ENCODE measurements at places on chromosomes 1 and 21.
A peak's percentile ranks its signal among the peaks of the same experiment; 100 is the strongest.

GRCh38 chr1:15304708-15305467, 57.9 kb downstream of the FHAD1 start:
- DNase-seq, result peak; percentile 68

DNA sequence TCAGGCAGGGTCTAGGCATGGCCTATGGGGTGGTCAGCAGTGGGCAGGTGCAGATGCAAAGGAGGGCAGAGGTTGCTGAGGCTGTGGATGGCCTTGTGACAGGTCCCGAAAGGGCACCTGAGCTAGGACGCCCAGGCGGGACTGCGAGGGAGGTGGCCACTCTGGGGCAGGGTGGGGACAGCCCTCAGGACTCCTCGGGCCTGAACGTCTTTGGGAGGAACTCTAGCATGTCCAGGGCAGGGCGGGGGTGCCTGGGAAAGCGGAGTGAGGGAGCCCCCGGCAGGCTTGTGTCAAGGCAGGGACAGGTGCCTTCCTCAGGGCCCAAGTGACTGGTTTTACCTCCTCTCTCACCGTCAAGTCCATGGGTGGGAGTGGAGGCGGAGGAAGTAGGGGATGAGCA, 125.4 kb upstream of the WNT4 start:
- DNase-seq, result no peak

- DNase-seq, result no peak
These were observed 39.4 kb downstream of the KCNJ15 start for GRCh38 chr21:38295997-38296764.

- DNase-seq, result no peak
These were observed 198.4 kb downstream of the HHAT start for GRCh38 chr1:210527091-210527490.

DNA sequence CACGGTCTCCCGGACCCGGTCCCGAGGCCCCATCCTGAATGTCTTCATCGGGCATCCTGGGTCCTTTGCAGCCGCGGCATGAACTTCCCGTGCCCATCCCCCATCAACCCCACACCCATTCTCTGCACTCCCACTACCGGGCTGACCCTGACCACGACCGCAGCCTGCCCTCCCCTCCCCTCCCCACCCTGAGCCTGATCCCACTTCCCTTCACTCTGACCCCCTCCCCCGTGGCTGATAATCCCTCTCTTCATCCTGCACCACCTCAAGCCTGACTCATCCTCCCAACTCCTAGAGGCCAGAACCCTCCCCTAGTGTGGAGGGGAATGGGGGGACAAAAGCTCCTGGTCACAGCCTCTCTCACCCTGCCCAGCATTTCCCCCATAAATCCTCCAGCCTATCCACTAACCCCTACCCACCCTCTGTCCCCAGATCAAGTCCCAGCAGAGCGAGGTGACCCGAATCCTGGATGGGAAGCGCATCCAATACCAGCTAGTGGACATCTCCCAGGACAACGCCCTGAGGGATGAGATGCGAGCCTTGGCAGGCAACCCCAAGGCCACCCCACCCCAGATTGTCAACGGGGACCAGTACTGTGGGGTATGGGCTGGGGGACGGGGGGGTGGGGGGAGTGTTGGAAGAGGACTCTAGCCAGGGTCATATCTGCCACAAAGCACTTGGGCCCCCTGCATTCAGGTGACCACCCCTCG, 602 bp downstream of the SH3BGRL3 start:
- DNase-seq, result no peak

GRCh38 chr1:55898181-55898580, 681.2 kb downstream of the PLPP3 start:
- DNase-seq, result no peak

DNA sequence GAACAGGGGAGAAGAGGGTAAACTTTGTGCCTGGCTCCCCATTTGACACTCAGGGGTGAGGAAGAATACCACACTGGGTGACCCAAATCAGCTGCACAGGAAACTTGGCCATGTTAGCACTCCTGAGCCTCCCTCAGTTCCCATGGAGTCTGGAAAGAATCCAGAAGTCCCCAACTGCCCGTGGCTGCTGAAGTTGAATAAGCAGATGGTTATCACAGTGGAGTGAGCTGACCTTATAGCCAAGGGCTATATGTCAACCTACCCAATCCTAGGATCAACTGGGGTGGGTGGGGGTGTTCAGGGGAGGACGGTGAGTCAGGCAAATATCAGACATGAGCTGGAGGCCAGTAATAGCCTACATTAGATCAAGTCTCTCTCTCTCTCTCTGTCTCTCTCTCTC, 20.4 kb downstream of the KCNH1 start:
- no peak for DNase-seq

GRCh38 chr1:145858238-145858900, 512 bp downstream of the PIAS3 start:
- DNase-seq, result peak; percentile 42

GRCh38 chr1:42239555-42239954, 75.0 kb upstream of the GUCA2A start:
- no peak for DNase-seq

DNA sequence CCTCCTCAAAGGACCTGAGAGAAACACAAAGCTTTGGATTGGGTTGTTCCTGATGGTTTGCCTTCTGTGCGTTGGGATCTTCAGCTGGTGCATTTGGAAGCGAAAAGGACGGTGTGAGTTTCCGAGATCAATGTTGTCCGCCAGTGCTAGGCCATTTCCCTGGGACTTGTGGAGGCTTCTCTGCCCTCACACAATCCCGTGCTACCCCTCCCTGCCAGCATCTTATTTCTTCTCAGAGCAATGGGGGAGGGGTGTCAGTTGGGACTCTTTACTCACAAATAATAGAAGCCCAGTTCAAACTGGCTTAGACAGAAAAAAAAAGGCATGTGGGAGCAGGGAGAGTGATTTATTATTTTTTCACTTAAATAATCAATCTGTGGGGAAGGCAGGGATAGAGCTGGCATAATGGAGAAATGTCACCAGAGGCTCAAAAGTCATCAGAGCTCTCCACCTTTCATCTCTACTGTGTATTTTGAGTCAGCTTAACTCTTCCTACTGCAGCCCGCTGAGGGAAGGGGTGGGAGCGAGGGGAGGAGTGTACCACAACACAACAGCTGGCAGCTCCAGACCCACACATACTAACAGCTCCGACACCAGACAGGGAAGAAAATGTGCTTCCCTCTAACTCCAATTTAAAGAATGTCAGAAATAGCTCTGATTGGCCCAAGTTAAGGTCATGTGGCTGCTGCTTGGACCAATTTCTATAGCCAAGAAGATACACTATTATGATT, 22.4 kb downstream of the LY9 start:
- DNase-seq, result no peak

All from activated CD4-positive, alpha-beta T cell treated with anti-CD3 and anti-CD28 coated beads for 24 hours (primary cell).